Sciatic nerve (tissue), 2 donors: ENCODE measurements at places on chromosomes 2 and 18.

DNA sequence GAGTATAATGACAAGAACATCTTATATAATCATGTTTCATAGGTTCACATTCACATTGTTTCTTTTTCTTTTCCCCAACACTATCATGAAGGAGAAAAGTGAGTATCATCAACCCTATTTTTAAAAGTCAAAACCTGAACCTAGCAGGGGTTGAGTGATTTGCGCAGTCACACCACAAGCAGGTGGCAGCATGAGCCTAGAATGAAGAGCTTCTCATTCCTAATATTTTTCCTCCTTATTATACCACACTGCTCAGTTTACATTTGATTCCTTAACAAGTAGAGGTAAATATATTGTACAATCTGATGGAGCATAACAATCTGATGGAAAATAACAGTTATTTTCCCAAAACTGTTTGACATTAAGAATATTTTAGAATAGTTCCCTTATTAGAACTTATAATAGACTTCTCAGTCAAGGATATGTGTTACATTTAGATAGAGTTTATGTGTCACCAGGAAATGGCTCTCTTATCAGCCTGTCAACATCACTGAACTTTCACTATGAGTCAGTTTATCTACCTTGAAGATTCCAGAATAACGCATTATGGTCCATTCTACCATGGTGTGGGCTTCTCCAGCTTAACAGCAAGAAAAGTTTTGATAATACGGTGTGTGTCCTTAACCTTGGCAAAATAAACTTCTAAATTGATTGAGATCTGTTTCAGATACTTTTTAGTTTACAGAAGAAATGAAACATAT lies 119.5 kb downstream of the NEB start:
- no peak for DNase-seq

GRCh38 chr2:230170532-230170931 lies 49.3 kb downstream of the SP110 start:
- DNase-seq, result no peak

- no peak for DNase-seq
Measured at GRCh38 chr2:107323946-107324565, 438.1 kb upstream of the ST6GAL2 start.

DNA sequence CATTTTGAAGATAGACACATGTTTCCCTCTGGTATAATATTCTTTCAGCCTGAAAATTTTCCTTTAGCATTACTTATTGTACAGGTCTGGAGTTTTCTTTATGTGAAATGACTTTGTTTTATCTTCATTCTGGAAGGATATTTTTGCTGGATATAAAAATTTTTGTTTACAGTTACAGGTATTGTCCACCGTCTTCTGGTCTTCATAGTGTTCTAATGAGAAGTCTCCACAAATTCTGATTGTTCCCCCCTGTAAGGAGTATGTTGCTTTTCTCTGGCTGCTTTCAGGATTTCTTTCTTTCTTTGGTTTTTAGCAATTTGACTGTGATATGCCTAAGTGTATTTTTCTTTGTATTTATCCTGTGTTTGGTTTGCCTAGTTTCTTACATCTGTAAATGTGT lies 15.0 kb downstream of the UBXN4 start:
- DNase-seq, result no peak

DNA sequence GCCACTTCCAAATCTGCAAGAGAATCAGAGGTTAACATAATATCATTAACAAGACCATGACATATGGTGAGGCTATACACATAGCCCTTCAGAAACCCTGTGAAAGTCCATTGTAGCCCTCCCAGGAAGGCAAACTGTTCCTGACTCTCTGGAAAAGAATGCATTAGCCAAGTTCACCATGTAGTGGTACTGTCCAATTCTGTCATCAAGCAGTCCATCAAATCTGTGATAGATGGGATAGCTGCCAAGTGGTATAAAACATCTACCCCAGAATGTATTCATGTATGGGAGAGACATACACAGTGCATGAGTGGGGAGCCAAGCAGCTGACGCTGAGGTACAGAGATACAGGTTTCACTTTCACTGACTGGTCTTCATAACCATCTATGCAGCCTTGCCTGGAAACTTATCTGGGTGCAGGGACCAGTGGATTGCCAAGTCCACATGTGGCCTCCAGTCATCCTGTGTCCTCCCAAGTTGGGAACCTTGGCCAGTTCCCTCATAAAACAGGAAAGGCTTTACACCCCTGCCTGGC lies 281.1 kb downstream of the MBD2 start:
- no peak for DNase-seq
